Activated naive CD4-positive, alpha-beta T cell (primary cell): ENCODE measurements at places on chromosomes 7 and 10.

- no peak for DNase-seq
Measured at GRCh38 chr10:122001698-122002097, 12.7 kb downstream of the TACC2 start.

DNA sequence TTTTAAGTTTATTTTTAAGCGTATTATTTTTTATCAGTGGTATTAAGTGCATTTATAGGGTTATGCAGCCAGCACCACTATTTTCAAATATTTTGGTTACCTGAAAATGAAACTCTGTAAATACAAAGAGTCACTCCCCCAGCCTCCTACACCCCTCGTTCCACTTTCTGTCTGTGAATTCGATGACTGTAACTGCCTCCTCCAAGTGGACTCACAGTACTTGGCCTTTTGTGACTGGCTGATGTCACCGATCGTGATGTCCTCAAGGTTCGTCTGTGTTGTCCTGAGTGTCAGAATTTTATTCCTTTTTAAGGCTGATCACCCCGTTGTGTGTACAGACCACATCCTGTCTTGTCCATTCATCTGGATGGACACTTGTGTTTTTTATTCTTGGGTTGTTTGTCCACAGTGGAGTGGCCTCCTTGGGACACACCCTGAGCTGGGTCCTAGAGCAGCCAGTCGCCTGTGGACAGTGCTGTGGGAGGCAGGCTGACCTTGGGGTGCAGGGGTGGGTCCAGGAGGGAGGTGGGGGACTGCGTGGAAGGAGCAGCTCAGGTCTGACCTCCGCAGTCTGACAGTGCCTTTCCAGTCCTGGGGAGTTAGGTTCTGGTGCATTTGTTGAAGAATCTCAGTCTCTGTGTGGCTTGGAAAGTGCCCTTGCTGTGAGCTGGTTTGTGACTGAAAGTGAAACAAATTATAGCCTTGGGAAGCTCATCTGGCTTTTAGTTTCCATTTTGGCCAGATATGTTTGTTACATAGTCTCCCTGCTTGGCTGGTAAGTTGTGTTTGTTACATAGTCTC lies 6.9 kb downstream of the MTG1 start:
- DNase-seq, result no peak

GRCh38 chr7:155788616-155789000 lies 23.7 kb downstream of the SHH start:
- DNase-seq, result no peak

DNA sequence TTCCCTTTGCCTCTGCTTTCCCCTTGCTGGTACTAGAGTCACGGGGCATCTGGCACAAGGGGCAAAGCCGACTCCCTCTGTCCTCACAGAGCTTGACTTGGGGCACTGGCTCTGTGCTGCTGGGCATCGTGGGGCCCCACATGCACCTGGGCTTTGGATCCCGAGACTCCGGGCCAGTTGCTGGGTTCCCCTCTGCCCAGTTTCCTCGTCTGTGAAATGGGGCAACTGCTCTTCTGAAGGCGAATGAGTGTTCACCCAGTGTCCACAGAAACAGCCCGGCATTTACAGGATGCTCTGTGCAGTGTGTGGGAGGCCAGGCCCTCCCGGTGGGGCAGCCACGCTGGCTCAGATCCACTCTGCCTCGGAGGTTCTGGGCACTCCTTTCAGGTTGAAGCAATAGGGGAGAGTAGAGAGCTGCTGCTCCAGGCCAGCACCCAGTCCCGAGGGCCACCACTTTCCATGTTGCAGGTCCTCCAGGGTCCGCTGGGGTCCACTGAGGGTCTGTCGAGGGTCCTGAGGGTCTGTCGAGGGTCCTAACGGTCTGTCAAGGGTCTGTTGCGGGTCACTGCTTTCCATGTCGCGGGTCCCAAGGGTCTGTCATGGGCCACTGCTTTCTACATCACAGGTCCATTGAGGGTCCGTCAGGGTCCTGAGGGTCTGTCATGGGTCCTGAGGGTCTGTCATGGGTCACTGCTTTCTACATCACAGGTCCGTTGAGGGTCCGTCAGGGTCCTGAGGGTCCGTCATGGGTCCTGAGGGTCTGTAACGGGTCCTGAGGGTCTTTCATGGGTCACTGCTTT lies 103.6 kb downstream of the VIPR2 start:
- no peak for DNase-seq

DNA sequence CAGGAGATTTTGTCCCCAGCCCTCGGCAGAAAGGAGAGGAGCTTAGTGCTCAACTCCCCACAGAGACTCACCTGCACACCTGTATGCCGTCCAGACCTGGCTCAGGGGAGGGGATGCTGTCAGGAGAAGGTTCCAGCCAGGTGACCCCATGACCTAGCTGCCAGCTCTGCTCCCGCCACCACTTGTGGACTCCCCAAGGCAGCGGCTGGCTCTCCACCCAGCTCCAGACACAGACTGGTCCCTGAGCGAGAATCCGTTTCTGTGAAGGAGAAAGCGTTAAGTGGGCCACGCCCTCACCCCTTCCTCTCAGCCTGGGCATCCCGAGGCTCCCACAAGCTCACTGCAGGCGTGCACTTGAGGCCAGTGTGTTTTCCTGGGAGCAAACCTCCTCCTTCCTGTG lies 76.4 kb downstream of the RGS10 start:
- DNase-seq, result no peak
